ENCODE measurements at places on chromosomes 7 and 10.

GRCh38 chr7:86130268-86130667 is 513.4 kb upstream of the GRM3 start:
- no peak for DNase-seq

DNA sequence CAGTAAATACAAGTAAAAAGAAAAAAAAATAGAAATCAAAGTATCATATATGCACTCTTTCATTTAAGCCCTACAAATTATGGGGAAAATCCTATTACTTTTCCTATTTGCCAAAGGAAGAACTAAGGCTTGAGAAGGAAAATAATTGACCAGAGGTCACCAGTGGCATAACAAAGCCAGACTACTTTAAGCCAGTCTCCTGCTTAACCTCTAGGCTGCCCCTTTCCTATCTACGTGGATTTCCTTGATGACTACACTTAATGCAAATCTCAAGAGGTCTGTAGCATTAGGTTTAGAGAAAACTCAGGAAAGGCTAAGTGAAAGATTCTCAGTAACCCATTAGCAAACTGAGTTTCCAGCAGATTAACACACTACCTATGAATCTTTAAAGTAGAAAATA is 49.8 kb downstream of the TPK1 start:
- no peak for DNase-seq

- peak; percentile 77 for DNase-seq
These were observed 15.7 kb downstream of the PPP1R3C start for GRCh38 chr10:91617072-91617609.

GRCh38 chr7:64883113-64883905 is 19.8 kb upstream of the ZNF273 start:
- no peak for DNase-seq

DNA sequence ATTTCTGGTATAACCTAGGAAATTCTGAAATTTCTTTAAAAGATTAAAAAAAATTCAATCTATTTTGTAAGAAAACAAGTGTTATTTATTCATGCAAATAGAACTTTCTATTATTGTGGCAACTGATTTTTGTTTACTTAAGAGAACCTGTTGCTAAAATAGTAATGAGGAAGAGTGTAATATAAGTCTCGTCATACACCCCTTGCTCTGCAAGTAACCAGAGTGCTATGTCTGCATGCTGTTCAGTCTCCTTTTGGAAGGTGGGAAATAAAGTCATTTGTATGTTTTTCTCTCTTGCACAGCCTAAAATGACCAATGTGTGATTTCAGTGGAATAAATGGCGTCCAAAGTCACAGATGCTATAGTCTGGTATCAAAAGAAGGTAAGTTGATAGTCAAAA is 41.3 kb downstream of the PHTF2 start:
- no peak for DNase-seq

DNA sequence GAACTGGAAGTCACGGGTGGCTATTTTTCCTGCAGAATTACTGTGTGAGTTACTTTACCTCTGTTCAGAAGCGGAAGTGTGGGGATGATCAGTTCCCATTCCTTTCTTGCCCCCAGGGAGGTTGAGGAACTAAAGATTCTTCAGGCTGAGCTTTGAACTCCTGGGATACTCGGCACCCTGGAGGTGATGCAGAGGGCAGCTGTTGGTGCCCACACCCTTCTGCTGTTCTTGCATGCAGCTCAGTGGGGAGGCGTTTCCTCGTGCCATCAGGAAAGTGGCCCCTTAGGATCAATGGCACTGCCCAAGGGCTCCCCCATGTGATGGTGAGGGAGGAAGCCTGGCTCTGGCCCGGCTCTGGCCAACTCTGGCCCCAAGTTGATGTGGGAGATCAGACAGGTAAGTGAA is 44.7 kb upstream of the MXI1 start:
- DNase-seq = peak; percentile 23

- DNase-seq = no peak
These were observed 175.2 kb downstream of the HIBADH start for GRCh38 chr7:27487509-27487908.

DNA sequence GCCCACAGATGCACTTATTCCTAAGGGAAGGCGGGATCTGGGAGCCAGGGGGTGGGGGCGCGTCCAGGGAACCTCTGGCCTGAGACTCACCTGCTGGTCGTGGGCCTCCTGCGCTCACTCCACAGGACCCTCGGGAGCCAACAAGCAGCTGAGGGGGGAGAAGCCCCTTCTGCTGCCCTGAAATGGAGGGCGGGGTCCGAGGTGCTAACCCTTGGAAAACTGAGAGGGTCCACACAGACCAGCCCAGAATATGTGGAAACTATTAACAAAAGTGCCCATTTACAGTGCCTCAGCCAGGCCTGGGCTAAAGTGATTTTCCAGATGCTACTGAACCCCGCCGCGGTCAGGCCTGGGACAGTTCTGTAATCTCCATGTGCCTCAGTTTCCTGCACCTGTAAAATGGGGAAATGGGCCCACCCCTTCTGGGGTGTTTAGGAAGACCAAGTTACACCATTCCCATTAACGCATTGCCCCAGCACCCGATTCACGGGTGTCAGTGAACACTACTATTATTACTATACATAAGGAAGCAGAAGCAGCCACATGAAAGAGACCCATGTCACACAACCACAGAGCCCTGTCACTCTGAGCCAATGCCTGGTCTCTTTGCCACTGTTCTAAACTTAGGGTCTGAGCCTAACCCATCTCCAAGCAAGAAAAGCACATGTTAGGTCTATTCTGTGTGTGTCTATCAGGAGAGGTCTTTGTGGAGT is 630 bp upstream of the VSTM4 start:
- no peak for DNase-seq

- no peak for DNase-seq
These were observed 919 bp upstream of the RHOBTB1 start for GRCh38 chr10:60944910-60945297.

GRCh38 chr7:30984359-30985107 is 20.8 kb downstream of the GHRHR start:
- DNase-seq = peak; percentile 87

GRCh38 chr7:109121599-109122300 is 552.1 kb downstream of the DNAJB9 start:
- DNase-seq = no peak

DNA sequence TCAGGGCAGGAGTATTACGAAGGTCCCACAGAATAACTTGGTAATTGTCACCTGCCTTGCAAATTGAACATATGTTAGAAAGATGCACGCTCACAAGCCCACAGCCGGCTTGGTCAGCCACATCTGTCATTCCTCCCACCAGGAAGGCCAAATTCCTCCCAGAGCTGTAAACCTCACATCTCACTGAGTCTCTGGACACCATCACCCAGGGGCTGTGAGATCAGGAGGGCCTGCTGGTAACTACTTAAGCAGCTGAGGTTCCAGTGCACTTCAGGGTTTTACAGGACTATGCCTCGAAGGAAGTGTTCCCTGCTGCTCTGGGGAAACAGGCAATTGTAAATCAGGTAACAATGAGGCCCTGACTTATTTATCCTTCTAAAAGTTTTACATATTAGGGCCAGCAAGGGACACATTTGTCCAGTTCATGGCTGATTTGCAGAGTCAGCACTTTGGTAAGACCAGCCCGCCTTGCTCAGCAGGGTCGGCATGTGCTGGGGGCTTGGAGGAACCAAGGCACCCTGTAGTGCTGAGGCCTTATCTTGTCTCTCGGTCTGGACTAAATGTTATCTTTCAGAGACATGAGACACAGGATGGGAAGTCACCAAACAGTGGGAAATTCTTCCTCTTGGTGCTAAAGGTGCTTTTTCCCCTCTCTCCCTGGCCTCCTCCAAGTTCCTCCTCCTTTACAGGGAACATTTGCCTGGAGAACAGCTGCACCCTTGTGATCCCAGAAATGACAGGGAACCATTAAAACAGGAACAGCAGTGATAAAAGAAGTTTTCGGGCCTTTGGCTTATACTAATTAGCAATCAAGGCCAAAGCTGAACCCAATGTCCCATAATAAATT is 34.3 kb downstream of the PYROXD2 start:
- no peak for DNase-seq

GRCh38 chr7:141072548-141073172 is 1.2 kb upstream of the TMEM178B start:
- no peak for DNase-seq

- no peak for DNase-seq
These were observed at the start of gene TMEM176A for GRCh38 chr7:150800581-150801241. TMEM176A (plus strand) TSS chr7:150800769; CDS start chr7:150801551, 782 bp downstream.

- no peak for DNase-seq
These were observed 127.8 kb upstream of the BTBD16 start for GRCh38 chr10:122143238-122143841.

DNA sequence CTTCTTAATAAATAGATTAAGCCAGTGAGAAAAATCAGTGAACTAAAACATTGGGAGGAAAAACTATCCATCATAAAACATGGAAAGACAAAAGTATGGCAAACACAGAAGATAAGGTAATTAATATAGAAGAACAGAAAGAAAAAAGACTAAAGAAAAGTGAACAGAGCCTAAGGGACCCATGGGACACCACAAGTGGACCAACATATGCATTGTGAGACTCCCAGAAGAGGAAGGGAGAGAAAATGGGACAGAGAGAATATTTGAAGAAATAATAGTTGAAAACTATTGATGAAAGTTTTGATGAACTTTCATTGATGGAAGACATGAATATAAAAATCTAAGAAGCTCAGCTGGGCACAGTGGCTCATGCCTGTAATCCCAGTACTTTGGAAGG is 71.3 kb downstream of the ZNF783 start:
- DNase-seq = no peak

GRCh38 chr7:90768301-90768700 is 172.2 kb downstream of the CDK14 start:
- no peak for DNase-seq

DNA sequence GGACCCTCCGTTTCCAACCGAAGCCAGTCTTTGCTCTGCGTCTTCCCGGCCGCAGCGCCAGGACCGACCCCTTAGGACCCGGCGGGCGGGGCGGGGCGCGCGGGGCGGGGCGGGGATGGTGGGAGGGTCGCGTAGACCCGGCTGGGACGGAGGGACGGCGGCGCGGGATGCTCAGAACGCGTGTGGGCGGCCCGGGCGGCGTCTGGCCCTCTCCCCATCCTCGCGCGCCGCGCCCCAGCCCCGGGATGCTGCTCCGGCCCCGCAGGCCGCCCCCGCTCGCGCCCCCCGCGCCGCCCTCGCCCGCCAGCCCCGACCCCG is at the start of gene UTF1:
UTF1 (plus strand) TSS at position 174 of the 318 bp plus-strand sequence; CDS start at position 246, 72 bp downstream.
- no peak for DNase-seq

GRCh38 chr10:84329986-84330651 is 1.7 kb downstream of the CCSER2 start:
- no peak for DNase-seq

DNA sequence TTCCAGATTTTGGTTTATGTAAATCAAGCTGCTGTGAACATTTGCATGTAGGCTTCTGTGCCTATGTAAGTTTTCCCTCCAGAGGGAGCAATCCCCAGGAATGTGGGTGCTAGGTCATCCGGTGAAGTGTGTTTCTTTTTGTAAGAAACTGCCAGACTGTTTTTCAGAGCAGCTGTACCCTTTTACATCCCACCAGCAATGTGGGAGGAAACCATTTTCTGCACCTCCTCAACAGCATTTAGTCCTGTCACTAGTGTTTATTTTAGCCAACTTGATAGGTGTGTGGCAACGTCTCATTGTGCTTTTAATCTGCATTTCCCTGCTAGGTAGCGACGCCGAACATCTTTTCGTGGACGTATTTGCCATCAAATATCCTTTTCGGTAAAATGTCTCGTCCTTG is 395.7 kb upstream of the FOXK1 start:
- peak; percentile 18 for DNase-seq

- no peak for DNase-seq
These were observed 88.2 kb upstream of the AFAP1L2 start for GRCh38 chr10:114492351-114493037.

- no peak for DNase-seq
These were observed 190.4 kb upstream of the LYZL1 start for GRCh38 chr10:29098423-29098822.

DNA sequence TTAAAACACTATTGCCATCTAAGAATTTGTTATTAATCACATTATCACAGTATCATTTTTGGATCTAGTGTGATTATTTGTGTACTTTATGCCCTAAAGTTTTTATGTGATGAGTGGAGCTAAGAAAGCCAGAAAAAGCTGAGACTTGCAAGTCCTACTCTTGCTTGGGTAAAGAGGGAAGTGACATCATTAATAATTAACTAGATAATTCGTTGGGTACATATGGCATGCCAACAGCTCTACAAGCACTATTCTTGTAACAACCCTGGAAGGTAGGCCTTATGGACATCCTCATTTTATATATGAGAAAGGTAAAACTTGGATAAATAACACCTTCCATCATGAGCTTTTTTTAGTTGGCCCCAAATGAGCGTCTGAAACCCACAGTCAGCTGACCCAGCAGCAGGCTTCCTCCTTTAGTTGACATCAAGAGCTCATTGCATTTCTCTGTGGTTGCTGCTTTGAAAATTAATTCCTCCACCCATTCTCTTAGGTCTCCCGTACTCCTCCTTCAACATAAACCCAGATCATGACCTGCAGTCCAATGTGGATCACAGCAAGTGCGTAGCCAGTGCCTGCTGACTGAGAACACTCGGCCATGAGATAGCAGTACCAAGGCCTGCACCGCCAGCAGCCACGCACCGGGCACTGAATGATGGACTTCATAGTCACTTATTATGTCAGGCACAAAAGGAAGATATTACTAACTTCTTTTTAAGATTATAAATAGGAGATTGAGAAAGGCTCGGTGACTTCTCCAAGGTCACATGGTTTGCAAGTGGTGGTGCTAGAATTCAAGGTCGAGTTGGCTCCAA is 292.0 kb upstream of the AOAH start:
- peak; percentile 65 for DNase-seq

- peak; percentile 7 for DNase-seq
These were observed 1059.4 kb downstream of the NRG3 start for GRCh38 chr10:82934429-82934828.

DNA sequence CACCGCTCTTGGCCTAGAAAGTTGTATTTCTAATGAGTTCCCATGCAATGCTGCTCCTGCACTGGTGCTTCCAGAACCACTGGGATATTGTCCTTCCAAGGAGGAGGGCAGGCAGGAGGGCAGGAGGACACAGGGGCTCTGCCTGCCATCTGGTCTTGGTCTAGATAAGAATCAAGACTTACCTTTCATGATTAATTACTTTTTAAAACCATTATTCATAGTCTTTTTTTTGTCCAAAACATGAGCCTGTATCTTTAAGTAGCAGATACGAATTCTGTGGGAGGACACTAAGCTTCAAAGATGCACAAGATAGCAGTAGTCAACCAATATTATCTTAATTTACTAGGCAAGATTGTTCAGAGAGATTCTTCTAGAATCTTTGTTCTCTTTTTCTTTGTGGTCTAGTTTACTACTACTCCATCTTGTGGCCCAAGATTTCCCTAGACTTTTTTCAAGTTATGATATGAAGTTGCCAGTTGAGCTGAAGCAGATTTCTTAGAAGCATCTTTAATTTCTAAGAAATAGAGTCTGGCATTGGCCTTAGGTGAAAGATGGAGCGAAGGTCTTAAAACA is 57.6 kb downstream of the RBM33 start:
- DNase-seq = no peak

- DNase-seq = no peak
These were observed 86.5 kb downstream of the TMEM178B start for GRCh38 chr7:141160246-141160860.

- DNase-seq = no peak
These were observed 664.3 kb upstream of the CELF2 start for GRCh38 chr10:10353326-10353868.
